HT1080 (cell line): ENCODE measurements at places on chromosomes 5 and 9.

- peak; percentile 91 for DNase-seq
These were observed 242.3 kb upstream of the PTGER4 start for GRCh38 chr5:40437452-40437861.

DNA sequence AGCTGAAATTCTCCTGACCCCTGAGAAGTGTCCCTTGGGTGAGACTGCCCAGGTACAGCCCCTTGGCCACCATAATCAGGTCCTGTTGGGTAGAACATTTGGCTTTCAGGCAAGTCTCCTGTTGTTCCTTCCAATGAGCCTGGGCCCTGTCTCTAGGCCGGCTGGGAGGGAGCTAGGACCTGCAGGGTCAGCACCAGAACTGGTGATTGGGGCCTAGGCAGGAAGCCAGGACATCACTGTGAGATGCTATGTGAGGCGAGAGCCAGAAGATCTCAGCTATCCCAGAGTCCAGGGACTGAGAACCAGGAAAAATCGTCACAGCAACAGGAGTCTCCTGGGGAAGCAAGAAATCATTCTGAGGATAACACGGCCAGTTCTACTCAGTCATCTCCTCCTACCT is 51.5 kb downstream of the PCDH1 start:
- DNase-seq, result no peak

DNA sequence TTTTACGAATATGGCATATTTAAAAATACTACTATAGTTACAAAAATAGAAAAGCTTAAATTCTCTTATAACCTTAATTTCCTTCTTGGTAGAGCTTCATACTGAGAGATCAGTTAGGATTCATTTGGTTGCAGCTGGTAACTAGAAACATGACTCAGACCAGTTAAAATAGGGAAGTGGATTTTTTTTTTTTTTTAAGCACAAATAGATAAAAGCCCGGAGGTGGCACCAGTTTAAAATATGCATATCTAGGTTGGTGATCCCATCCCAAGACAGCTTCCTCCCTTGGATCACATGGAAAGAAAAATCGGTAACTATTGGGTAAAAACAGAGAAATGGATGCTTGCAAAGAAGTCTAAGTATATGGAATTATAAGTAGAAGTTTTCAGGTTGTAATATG is 1634.3 kb downstream of the MAT2B start:
- DNase-seq, result peak; percentile 21

- no peak for DNase-seq
These were observed 20.7 kb upstream of the LPCAT1 start for GRCh38 chr5:1544294-1544961.

GRCh38 chr5:111367115-111367514 is 142.9 kb downstream of the CAMK4 start:
- DNase-seq, result peak; percentile 86

DNA sequence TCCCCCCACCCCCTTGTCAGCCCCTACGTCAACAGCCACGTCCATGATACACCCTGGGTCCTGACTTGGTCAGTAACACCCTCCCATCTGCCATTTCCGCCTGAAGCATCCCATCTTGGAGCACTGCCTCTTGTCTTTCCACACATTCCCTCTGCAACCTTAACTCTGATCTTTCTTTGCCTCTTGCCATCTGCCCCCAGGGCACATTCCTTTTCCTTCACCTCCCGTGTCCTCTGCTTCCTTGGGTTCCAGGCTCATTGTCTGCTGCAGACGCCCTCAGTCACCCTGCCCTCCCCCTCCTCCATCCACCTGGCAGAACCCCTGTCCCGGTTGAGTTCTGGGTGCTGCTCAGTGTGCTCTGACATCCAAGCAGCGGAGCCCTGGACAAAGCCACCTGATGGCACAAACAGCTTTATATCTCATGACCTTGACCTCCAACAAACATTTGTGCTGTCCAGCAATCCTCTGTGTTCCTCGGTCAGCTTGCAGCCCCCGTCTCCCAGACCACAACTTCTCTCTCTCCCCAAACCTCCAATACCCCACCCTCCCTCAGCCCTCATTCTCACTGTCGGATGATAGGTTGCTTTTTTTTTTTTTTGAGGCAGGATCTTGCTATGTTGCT is 97.7 kb upstream of the IER5L start:
- no peak for DNase-seq

- peak; percentile 76 for DNase-seq
These were observed 231.4 kb downstream of the NR2F1-AS1 start for GRCh38 chr5:93349613-93350012.

DNA sequence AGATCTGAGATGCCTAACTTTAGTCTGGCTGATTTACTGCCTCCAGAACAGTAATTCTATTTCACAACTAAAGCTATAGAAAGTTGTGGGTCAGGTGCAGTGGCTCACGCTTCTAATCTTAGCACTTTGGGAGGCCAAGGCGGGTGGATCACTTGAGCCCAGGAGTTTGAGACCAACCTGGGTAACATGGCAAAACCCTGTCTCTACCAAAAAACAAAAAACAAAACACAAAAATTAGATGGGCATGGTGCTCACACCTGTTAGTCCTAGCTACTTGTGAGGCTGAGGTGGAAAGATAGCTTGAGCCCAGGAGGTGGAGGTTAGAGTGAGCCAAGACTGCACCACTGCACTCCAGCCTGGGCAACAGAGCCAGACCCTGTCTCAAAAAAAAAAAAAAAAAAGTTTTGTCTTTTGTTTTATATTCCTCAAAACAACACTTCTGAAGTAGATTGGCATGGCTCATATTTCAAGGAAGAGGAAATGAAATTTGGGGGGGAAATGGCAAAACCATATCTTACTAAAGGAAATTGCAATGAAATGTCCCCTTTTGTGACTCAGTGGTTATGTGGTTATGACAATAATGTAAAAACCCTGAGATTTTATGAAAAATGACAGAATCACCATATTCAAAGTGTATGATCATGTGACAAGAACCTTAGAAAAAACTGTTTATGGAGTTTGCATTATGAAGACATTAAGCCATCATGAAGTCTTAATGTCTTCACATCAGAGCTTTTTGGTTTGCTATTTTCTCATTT is 16.2 kb downstream of the FNBP1 start:
- DNase-seq, result no peak

GRCh38 chr5:133428072-133428660 is 184.2 kb downstream of the FSTL4 start:
- DNase-seq, result no peak

GRCh38 chr5:168885324-168886120 is 306.4 kb upstream of the PANK3 start:
- no peak for DNase-seq

DNA sequence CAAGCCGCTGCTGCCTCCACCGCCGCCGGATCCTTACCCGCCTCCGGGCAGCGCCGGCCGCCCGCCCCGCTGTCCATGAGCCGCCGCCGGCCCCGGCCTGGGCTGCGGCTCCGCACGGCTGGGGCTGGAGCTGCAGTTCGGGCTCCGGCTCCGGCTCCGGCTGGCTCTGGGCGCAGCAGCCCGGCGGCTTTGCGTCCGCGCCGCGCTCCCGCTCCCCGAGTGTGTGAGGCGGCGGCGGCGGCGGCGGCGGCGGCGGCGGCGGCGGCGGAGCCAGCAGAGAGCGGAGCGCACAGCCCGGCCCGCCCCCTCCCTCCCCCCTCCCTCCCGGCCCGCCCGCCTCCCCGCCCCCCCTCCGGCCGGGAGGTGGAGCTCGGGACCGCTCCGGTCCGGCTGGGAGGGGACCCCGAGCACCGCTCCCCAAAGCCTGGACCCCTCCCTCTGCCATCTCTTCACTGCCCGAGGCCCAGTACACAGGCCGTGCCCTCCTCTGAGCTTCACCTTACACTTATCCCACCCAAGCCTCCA is at the start of gene PCDH1:
TSS of gene PCDH1 (minus strand) at position 225 of the 525 bp plus-strand sequence. CDS start at position 77, 148 bp downstream.
- DNase-seq, result no peak

- no peak for DNase-seq
These were observed 138.8 kb upstream of the CD180 start for GRCh38 chr5:67335426-67335825.

DNA sequence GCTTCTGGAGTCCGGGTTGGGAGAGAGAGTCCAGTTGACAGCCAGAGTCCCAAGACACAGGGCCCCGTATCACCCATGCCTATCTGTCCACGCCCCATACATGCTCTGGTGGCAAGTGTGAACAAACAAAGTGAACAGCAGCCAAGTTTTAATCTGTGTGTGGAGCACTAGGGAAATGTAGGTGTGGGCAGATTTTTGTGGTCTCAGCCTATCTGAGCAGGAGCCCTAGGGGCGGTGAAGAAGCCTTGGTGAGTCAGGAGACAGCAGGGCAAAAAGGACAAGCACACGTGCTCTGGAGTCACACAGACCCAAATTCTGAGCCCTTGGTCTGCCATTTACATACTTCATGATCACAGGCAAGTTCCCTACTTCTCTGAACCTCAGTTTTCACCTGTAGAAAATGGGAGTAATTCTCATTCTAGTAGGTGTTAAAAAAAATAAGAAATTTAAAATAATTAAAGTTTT is 23.2 kb downstream of the EGR1 start:
- no peak for DNase-seq

GRCh38 chr5:74624501-74624900 is 16.0 kb downstream of the ENC1 start:
- DNase-seq, result peak; percentile 45

DNA sequence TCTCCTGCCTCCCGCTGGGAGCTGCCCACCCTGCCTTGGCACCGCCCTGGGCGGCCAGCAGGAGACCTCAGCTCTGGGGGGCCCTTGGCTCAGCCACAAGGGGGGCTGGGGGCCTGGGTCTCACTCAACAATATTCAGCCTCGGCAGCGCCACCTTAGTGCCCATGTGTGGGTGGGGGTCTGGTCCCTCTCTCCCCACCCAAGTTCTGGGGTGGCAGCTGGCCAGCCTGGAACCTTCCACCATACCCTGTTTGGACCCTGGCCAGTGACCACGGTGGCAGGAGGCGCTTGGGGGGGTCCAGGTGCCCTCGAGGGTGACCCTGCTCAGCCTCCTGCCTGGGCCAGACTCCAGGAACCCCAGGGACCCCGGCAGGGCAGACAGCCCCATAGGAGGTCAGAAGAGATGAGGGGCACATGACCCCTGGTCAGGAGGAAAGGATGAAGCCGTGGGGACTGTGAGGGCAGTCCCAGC is 22.2 kb downstream of the NKD2 start:
- DNase-seq, result no peak

GRCh38 chr5:129771058-129771838 is 23.4 kb downstream of the MINAR2 start:
- peak; percentile 39 for DNase-seq

DNA sequence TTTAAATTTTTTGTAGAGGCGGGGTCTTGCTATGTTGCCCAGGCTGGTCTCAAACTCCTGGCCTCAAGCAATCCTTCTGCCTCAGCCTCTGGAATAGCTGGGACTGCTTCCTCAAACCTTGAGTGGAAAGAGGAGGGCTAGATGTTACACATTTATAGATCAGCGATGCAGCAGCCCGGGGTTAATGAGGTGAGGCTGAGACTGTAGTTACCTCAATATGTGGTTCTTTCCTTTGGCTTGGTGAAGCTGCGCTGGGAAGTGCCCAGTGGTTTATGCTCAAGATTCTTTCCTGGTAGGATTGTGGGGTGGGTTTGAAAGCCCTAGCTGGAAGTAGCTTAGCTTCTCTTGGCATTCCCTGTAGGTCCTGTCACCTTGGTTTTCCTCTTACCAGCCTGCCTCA is 22.5 kb downstream of the ZNF618 start:
- DNase-seq, result no peak

DNA sequence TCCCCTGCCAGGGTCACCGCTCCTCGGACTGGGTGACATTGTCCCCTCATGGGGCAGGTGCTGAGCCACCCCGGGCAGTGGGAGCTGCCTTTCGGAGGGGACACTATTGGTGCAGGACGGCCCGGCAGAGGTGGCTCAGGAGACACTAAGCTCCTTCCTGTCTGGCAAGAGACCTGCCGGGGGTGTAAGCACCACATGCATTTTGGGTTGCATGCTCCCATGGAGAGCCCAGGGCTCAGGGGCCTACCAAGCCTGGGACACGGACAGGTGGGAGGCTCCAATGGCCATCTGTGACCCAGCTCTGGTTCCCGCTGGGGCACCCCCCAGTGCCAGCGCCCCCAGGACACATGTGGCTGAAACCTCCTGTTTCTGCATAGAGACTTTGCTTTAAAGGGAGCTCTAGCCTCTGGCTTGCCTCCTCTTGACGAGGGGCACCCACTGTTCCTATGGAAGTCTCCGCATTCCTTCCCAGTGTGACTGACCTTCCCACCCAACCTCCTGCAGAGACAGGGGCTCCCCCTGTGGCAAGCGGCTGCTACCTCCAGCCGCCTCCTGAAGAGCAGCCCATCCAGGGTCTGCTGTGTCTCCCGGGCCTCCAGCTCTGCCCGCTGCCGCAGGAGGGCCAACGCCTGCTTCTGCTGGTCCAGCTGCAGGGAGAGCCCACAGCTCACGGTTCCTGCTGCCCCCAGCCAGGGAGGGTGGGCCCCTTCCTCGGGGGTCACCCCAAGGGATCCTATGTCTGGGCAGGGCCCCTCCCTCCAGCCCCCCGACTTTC is 28.1 kb downstream of the CCDC187 start:
- no peak for DNase-seq

DNA sequence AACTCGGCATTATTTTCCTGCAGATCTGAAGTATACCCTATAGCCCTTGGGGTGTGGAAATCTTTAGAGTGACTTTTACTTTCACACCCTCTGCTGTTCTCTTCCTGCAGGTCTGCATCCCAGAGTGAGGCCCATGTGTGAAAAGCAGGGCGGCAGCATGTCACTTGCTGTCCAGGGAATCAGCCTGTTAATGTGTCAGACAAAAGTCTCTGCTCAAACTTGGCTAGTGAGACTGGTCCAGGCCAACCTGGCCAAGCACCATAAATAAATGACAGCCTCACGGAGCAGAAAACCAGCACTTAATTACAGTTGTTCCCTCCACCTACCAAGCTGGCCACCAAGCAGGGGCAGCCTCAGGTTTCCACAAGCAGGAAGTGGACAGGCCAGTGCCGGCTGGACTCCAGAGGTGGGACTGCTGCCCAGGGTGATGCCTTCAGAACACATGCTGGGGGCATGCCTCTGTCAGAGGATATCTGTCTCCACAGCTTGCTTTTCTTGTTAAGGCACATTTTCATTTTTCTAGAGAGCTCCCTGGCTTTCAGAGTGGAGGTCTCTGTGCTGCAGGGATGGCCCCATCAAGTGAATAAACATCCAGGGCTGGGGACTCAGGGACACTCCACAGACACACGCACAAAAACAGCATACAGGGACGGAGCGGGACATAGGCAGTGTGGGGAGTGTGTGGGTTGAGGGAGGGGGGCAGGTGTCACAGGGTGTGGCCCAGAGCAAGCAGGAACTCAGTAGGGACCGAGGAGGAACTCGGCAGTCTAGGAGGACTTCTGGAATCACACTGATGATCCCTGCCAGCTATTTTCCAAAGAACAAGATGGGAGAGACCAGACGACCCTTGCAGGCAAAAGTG is 243.8 kb upstream of the IRX1 start:
- no peak for DNase-seq

DNA sequence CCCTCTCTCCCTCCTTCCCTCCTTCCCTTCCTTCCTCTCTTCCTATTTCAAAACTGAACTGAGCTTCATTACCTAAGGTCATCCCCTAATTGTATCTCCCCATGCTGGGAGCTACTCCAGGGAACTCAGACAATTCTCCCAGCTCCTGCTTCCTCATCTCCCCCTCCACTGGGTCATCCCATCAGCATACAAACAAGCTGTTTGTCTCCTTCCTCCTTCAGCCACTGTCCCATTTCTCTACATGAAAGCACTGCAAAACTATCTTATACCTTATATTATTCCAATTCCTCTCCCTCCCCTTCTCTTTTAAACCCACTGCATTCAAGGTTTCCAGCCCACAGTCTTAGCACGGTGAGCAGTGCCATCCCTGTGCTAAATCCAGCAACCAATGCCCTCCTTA is 262.4 kb downstream of the AGTPBP1 start:
- DNase-seq, result no peak

GRCh38 chr9:5532306-5532705 is 22.0 kb downstream of the PDCD1LG2 start:
- DNase-seq, result no peak

- no peak for DNase-seq
These were observed 183.3 kb upstream of the PIK3R1 start for GRCh38 chr5:68032216-68032762.

GRCh38 chr5:129031886-129032683 is 62.5 kb upstream of the ISOC1 start:
- DNase-seq, result no peak
